ENCODE measurements at places on chromosomes 6 and 20.

DNA sequence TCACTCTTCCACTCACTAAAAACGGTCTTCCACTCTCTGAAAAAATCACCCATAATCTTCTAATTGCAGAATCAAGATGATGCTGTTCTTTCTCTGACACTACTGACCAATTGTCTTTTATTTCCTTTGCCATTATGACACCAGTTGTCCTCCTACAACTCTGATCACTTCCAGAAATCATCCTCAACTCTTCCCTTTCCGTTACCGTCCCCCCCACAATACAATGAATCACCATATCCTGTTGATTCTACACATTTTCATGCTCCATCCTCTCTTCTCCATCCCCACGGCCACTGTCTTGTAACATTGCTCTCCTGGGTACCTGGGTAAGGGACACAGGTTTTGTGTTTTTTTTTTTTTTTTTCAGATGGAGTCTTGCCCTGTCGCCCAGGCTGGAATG lies 2.5 kb upstream of the PPP2R5D start:
- DNase-seq = no peak

DNA sequence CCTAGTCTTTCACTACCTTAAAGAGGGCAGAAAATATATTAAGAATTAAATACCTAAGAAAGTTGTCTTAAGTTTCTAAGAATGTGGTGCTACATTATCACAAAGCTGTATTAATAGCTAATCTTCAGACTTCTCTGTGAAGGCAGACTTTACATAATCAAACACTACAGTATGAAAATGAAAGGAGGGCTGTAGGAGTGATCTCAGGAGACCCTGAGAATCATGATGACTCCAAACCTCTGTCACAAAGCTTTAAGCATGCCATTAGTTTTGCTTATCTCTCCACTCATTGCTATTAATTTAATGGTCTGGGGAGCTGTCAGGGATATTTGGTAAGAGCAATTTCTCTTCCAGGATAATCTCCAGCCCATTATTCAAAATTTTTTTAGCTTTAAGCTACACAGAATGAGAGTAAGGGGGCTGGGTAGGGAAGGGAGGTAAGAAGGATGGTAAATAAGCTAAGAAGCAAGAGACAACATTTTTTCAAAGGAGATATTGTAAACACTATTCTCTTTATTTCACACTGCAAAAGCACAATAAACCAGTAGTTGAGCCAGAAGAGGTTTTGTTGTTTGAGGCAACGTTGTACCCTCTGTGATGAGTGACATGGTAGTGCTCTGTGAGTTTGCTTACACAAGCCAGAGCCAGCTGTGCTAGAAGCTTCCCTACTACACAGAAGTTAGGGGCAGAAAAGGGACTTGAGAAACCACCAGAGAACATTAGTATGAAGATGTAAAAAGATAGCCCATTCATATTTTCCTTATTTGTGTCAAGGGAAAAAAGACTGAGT lies 258.8 kb downstream of the GMDS start:
- no peak for DNase-seq

GRCh38 chr6:93828553-93828952 lies 409.2 kb upstream of the EPHA7 start:
- no peak for DNase-seq

DNA sequence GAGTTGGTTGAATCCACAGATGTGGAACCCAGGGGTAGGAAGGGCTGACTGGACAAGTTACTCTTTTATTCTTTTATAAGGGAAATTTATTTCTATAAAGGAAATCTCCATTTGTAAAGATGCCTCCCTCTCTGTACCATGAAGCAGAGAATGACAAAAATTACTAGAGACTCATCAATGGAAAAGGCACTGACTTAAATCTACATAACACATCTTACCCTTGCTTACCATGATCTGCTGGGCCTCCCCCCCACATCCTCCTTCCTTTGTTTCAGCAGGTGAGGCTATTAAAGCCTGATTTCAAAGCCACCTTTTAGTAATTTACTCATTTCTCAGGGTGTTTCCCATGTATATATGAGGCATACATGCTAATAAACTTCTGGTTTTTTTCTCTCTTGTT lies 130.2 kb upstream of the HDDC2 start:
- no peak for DNase-seq

- DNase-seq = no peak
These were observed 28.1 kb downstream of the SNRNP48 start for GRCh38 chr6:7617801-7618764.

GRCh38 chr6:116543149-116543548 lies 2.3 kb downstream of the TRAPPC3L start:
- DNase-seq = no peak

DNA sequence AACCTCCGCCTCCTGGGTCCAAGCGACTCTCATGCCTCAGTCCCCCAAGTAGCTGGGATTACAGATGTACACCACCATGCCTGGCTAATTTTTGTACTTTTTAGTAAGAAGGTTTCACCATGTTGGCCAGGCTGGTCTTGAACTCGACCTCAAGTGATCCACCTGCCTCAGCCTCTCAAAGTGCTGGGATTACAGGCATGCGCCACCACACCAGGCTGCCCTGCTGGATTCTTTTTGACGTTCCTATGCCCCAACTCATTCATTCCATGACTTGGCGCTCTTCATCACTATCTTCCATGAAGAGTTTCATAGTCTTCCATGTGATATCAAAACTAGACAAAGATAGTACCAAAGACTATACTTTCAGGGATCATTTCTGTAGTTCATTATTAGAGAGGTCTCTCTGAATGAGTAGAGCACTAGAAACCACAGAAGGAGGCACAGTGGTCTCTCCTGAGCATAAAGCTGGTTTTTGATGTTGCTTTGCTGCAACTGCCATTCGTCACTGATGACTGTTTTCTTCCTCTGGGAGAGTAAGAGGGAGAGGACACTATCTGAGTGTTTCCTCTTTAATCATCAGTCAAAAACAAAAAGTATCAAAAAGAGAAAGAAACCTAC lies 23.5 kb downstream of the DNAAF9 start:
- DNase-seq = no peak

DNA sequence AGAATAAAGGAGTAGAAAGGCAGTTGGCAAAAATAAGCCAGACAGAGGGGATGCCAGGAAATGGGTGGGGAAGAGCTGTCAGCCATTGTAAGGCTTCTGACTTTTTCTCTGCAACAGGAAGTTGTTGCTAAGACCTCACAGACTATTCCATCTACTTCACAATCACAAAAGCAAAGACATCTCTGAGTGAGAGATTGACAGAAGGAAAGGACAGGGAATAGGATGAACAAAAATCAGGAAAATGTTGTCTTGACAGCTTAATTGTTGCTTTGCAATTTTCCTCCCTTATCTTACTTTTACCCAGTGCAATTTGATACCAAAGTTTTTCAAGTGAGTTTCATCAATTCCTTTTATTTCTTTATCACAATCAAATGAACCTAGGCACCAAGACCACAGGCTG lies 291.2 kb downstream of the CBLN4 start:
- no peak for DNase-seq

- no peak for DNase-seq
These were observed 261.0 kb upstream of the RIN2 start for GRCh38 chr20:19497064-19497463.

GRCh38 chr6:104162036-104162669 lies 697.6 kb downstream of the HACE1 start:
- DNase-seq = no peak

GRCh38 chr6:132933090-132933489 lies 118.7 kb downstream of the RPS12 start:
- no peak for DNase-seq

DNA sequence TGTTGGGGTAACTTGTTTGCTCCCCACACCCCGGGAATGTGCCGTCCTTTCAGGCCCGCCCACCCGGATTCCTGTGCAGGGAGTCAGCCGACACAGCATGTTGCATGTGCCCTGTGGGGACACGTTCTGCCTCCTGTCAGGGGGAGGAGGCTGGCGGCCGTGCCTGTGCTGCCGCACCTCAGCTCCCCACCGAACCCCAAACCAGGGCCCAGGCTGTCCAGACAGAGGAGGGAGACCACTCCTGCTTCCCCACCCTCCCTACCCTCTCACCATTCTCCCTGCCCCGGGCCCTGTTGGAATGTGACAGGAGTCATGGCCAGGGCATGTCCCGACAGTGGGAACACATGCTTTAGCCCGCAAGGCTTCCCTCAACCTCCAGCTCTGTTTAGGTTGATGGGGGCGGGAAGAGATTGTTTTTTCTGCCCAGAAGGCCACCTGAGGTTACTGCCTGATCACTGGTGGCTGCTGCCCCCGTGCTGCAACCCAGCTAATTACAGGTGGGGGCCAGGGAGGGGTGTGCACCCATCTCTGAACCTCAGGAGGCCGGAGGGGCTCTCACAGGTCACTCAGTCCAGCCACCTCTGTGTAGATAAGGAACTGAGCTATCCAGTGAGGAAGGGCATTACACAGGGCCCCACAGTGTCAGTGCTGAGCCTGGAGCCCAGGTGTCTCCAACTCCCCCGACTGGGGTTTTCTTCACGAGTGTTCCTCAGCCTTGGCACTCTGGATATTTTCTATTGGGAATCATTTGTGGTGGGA lies 13.6 kb downstream of the LRRC73 start:
- no peak for DNase-seq

DNA sequence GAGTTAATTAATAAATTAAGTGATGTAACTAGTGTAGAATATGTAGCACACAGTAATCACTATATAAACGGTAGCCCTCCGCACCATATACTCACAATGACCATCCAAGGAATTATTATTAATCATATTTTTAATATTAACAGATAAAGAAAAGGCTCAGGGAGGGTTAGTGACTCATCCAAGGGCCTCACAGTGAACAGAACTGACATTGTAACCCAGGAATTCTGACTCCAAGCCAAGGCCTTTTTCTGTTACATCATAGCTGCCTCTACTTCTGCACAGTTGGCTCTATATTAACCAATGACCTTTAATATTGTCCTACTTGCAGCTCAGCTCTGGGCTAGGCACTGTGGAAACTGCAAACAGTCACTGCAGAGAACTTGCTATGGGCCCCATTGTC lies 117.5 kb upstream of the SIRPG start:
- DNase-seq = no peak

DNA sequence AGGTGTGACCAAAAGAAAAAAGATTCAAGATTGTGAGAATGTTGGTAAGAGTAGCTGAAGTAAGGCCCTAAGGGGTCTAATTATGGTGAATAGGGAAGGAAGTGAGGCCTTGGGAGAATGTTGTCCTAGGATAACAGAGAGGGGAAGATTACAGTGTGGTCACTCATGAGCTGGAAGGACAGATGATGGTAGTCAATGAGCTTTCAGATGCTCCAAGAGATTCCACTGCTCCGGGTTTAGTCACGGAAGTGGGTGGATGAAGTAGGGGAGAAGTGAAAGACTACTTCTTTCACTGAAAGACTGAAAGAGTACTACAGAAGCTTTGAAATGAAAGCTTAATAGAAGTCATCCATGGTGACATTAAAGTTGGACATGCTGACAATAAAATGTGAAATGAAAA lies 108.5 kb downstream of the MMS22L start:
- DNase-seq = no peak

DNA sequence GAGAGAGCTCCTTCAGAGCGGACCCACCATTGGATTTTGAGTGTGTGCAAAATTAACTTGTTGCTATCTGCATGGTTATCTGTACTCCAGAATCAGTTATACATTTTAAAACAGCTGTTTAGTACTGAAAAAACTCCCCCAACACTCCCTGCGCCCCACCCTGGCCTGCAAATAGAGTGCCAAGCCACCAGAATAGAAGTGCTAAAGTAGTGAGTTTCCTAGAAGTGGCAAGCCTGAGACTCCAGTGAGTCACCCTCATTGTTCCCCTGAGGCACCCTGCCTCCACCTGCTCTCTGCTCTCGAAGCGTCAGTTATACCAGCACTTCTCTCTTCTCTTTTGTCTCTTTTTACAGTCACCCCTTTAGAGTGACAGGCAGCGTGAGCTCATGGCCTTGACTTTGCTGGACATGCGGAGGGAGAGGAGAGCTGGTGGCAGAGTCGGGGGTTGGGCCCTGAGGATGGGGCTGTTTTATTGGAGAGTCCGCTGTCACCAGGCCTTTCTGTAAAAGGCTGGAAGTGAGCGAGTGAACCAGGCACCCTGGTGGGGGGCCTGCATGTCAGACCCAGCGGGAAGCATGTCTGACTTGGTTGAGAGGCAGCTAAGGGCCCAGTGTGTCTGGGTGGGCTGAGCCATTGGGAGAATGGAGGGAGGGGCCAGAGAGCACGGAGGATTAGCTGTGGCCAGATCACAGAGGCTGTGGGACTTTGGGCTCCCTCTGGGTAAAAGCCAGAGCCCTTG lies 10.4 kb downstream of the IGF2R start:
- DNase-seq = peak; percentile 81

- DNase-seq = no peak
These were observed 6.7 kb downstream of the ZFAND3 start for GRCh38 chr6:37826188-37826587.

GRCh38 chr6:31049518-31049917 lies 39.2 kb downstream of the MUC22 start:
- no peak for DNase-seq

GRCh38 chr20:36720510-36720909 lies 25.4 kb downstream of the NDRG3 start:
- DNase-seq = no peak

DNA sequence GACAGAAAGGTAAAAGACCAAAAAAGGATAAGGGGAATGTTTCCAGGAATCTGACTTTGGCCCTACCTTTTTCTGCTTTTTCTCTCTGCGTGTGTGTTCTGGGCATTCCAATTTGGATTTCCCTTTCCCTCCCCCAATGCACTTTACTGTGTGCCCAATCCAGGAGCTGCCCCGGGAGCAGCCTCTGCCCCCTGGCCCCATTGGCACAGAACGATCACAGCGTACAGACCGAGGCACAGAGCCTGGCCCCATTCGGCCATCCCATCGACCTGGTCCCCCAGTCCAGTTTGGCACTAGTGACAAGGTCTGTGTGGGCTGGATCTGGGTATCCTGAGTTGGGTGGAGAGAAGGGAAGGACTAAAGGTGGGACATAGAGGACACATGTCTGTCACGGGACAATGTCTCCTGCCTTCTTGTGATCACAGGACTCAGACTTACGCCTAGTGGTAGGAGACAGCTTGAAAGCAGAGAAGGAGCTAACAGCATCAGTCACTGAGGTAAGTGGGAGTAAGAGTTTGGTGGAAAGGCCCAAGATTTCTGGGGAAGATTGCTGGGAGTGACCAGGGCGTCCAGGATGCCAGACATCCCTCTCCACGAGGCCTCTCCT lies 14.6 kb downstream of the PRRC2A start:
- no peak for DNase-seq

DNA sequence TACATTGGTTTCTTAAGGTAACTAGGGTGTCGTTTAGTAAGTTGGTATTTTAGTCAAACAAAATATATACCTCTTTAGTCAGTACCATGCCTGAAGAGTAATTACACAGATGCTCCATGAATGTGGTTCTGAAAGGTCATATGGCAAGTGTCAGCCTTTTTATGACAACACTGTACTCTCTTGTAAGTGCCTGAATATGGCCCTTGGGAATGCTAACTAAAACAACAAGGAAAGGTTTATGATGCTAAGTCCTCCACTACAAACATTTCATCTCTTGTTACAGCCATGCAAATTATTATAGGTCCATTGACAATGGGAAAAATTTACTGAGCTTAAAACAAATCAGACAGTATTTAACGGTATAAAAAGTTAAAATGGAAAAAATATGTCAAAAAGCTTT lies 39.0 kb upstream of the SUPT3H start:
- DNase-seq = no peak

All from CD4-positive, alpha-beta T cell treated with Interleukin-4 for 4 hours (primary cell).